ENCODE measurements at places on chromosomes 1 and 21.

GRCh38 chr1:29828526-29829447 is 592.5 kb downstream of the PTPRU start:
- DNase-seq: no peak

GRCh38 chr1:164671323-164671965 is 112.5 kb downstream of the PBX1 start:
- DNase-seq: no peak

- DNase-seq: no peak
These were observed 168.0 kb downstream of the CYYR1 start for GRCh38 chr21:26405071-26405470.

DNA sequence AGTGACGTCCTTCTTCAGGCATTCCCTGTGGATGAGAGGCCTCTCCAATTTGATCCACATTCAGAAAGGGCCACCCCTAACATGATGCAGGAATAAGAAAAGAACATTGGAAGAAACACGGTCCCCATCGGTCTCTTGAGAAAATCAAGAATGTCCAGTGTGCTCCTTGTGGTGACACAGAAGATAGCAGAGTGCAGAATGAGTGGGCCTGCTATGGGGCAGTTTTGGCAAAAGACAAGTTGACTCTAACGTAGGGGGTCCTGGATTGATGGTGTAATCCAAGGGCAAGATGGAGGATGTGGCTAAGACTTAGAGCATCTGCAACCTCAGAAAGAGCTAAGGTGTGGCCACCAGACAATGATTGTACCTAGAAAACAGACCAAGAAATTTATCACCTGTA is 45.1 kb upstream of the COP1 start:
- DNase-seq: no peak

DNA sequence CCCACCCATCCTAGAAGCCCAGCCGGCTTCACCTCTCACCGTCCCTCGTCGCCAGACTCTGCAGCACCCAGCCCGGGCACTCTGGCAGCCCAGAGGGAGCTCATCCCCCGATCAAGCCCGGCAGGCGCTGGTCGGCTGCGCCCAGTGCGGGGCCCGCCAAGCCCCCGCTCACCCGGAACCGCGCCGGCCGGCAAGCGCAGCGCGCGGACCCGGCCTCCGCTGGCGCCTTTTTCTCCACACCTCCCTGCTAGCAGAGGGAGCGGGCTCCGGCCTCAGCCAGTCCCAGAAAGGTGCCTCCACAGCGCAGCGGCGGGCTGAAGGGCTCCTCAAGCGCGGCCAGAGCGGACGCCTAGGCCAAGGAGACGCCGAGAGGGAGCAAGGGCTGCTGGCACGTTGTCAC is 2023.3 kb downstream of the NCAM2 start:
- DNase-seq: no peak

- DNase-seq: no peak
These were observed 115.7 kb downstream of the MAP3K21 start for GRCh38 chr1:233443040-233443760.

- DNase-seq: no peak
These were observed 20.1 kb downstream of the KIAA0040 start for GRCh38 chr1:175172503-175172902.

DNA sequence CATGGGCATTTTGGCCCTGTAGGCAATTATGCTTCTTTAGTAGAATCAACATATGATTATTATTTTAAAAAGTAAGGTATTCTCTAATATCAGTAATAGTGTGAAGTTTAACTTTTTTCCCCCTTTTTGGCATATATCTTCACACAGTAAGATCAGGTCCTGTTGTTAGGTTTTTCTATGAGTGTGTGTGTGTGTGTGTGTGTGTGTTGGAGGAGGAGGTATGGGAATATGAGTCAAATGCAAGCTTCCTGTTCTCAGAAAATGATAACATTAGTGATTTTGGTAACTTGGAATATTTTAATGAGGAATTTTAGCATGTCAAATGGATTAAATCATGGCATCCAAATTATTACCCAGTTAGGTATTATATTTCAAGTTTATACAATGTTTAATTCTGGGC is 65.8 kb upstream of the BCL10 start:
- no peak for DNase-seq

DNA sequence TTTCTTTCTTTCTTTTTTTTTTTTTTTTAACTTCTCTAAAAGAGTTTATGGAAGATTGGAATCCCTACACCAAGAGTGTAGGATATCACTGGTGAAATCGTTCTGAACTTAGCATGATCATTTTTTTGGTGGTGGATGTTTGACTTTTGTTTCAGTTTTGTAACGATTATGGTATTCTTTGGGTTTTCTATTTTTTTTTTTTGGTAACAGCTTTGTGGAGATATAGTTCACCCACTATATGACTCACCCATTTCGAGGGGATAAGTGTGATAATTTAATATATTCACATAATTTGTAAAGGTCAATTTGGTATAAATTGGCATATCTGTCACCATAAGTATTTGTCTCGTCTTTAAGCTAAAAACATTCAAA is 29.2 kb downstream of the AGPAT3 start:
- no peak for DNase-seq

- DNase-seq: peak; percentile 27
These were observed 62.0 kb downstream of the TBX19 start for GRCh38 chr1:168342572-168343280.

GRCh38 chr1:1157033-1157365 is 16.7 kb upstream of the TTLL10 start:
- DNase-seq: no peak

DNA sequence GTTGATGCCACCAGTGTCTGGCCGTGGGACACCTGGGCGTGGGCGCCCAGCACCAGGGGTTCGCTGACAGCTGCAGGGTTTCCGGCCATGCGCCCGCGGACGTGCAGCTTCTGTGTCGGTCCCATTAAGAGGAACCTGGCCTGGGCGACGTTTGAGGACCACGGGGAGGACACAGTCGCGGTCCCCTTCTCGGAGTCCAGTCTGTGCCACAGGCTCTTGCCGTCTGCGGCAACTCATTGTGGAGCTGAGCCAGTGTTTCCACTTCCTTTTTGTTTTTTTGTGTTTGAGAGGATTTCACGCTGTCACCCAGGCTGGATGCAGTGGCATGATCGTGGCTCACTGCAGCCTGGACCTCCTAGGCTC is 1.6 kb upstream of the C1orf159 start:
- DNase-seq: no peak

- no peak for DNase-seq
These were observed 19.5 kb upstream of the SHE start for GRCh38 chr1:154521695-154522094.

GRCh38 chr1:8516793-8517556 is 199.1 kb downstream of the SLC45A1 start:
- DNase-seq: no peak

- DNase-seq: no peak
These were observed 12.9 kb downstream of the ARHGEF16 start for GRCh38 chr1:3467096-3468036.

DNA sequence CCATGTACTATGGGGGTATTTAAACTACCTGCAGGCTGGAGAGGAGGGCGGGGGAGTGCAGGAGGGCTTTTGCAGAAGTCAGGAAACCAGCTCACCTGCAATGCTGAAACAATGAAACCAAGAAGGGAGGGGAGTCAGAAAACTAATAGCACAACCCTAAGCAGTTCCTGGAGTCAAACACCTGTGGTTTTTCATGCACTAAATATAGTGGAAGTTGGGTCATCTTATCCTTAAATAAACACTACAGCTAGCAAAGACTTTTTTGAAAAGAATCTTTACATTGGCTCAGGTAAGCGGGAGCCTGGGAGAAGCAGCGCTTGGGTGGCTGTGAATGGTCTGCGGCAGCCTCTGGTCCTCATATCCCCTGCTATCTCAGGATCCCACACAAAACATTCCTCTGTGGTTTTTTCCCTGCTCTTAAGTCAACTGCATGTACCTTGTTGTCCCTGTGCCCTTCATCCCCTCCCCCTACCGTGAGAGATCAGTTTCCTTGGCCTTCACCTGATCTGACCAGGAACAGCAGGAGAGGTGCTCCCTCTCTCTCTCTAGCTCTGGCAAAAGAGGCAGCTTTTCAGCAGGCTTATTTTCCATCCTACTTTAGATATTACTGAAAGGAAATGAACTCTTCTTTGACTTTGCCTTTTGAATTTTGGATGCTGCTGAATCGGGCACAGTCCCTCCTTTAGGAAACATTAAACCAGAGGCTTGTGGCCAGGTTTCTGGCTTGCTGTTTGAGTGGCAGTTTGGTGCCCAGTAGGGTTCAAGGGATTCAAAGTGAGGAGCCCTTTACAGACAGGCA is 26.6 kb downstream of the TENT5C start:
- no peak for DNase-seq

DNA sequence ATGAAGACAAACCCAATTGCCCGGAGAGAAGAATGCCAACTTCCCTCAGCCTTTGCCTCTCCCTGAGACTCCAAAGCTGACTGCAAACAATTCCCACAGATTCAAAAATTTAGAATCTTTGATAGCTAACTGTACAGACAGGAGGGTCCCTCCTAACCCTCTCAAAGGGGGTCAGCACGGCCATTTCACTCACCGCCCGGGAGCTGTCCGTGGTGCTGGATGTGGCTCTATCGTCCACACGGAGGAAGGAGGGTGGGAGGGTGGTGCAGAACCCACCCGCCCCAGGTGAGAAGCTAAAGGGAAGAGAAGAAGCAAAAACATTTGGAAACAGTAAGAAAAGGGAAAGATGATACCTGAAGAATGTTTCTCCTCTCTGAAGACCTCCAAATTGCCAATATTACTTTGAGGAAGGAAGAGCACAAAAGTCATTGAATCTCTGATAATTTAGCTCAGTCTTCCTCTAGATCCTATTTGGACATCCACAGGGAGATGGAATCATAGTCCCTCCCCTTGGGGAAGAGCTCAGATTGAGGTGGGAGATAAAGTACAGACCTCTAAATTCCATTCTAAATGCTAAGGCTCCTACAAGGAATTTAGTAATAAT is 45.6 kb downstream of the RHBG start:
- DNase-seq: no peak

GRCh38 chr1:162019446-162019845 is 4.2 kb downstream of the OLFML2B start:
- no peak for DNase-seq

DNA sequence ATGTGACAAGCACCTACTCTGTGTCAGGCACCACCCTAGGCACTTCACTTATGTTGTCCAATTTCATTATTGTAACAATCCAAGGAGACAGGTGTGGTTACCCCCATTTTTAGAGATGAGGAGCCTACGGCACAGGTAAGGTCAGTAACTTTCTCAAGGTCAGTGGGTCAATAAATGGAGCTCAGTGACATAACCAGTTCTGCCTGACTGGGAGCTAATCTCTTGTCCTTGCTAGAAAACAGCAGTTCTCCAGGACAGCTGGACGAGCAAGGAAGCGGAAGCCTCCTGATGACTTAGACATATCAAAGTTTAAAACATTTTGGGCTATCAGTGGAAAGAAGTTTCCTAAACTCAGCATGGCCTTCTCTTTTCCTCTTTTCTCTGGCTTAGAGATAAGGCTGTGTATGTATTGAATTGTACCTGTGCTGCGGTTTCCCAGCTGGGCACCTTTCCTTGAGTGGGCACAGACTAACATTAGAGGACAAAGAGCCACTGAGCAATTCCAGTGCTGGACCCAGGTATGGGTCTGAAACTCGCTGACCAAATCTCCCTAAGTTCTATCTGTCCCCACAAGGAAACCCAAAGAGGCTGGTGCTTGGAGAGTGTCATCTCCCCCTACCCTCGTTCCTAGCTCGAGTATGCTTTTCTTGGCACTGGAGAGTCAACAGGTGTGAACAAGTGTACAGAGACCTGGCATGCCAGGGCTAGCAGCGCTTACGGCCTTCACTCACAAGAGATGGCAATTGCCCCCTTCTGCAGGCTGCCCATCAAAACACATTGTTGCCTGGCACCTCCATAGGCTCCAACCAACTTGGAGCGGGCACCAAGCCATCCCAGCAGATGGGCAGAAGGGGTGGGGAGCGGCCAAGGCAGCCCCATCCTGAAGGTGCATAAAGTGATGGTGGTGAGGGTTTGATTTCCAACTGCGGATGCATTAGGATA is 456.1 kb upstream of the PROX1 start:
- no peak for DNase-seq

GRCh38 chr1:211741788-211742187 is 66.4 kb upstream of the NEK2 start:
- peak; percentile 8 for DNase-seq

- no peak for DNase-seq
These were observed 37.7 kb downstream of the NKAIN1 start for GRCh38 chr1:31201931-31202360.

- no peak for DNase-seq
These were observed 57.9 kb upstream of the RUNX3 start for GRCh38 chr1:24987875-24988557.

- DNase-seq: no peak
These were observed 19.7 kb downstream of the USP48 start for GRCh38 chr1:21763236-21763635.

DNA sequence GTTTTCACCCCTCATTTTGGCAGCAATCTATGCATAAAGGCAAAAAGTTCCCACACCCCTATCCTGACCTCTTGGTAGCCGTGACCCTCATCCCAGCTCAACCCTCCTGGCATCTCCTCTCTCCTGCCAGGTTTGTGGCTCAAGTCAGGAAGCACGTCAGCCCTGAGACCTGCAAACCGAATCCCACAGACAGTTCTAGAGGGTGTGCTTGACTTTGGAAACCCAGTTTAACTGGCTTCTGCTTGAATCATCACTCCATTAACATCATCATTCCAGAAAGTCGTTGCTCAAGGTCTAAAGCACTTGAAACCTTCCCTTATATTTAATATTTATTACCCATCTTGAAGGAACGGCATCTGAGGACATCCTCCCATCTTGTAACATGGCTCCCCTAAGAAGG is 133.4 kb upstream of the ERG start:
- no peak for DNase-seq

DNA sequence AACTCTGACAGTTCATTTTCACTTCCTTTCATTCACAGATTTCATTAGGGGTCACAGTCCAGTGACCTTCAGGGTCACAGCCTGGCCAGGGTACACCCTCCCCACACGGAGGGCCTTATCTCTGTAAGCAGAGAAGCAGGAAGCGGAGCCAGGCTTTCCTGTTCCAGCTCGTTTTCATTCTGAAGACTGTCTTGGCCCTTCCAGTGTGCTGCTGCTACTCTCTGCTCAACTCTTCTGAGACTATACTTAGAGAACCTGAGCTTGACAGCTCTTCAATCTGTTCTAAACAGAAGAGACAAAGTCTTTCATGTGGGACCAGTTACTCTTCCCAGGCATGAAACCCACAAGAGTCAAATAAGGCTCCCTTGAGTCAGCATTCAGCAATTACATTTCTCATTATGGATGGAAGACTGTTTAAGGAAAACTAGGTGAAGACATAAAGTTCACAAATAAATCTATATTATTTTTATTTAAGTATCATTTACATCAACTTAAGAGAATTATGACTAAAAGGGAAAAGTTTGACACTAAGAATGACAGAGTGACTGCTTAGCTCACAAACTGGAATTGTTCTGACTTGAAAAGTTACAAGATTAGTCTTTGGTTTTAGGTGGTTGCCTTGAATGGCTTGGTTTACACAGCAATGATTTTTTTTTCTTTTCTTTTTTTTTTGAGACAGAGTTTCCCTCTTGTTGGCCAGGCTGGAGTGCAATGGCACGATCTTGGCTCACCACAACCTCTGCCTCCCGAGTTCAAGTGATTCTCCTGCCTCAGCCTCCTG is 4.8 kb upstream of the TDRD10 start:
- no peak for DNase-seq

GRCh38 chr1:78250201-78250600 is 204.4 kb downstream of the GIPC2 start:
- DNase-seq: no peak

- DNase-seq: no peak
These were observed 86.3 kb downstream of the SYT14 start for GRCh38 chr1:210024282-210024681.
